ENCODE measurements at places on chromosomes 7 and 10. TPM values are rescaled to one million over a fixed set of nuclear protein-coding genes. Genes with fewer than 3 reads are reported as not detected.

DNA sequence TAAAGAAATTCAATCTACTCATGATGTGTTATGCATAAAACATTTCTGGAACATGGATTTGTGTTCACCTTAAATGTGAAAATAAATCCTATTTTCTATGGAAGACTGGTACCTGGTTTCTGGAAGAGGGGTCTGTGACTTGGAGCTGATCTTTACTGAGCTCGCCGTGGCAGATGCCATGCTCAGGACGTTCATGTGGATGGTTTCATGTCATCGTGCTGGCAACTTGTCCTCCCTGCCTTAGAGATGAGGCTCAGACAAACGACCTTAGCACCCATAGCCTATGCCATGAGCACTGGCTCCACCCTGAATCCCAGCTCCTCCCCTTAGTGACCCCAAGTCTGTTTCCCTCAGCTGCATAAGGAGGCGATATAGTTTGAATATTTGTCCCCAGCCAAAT is 7.3 kb downstream of the PPIF start:
- H3K27me3 ChIP-seq: no peaks in the 10 kb centered on the region
- peaks cover 75% of the 10 kb centered on the region for H3K36me3 ChIP-seq
- peak overlapping the region; percentile 41 for H3K27ac ChIP-seq

GRCh38 chr10:70791386-70792039 is 6.3 kb upstream of the TBATA start:
- no peak overlapping the region for H3K27ac ChIP-seq
- no peak overlapping the region for H3K4me3 ChIP-seq
- no peaks in the 10 kb centered on the region for H3K36me3 ChIP-seq
- no peaks in the 10 kb centered on the region for H3K4me1 ChIP-seq
- H3K27me3 ChIP-seq: peaks cover 33% of the 10 kb centered on the region

Gene LRRTM3
- total RNA-seq: not detected

GRCh38 chr7:44275957-44276570 is 49.3 kb downstream of the CAMK2B start:
- no peaks in the 10 kb centered on the region for H3K4me1 ChIP-seq
- no peaks in the 10 kb centered on the region for H3K36me3 ChIP-seq
- DNase-seq: no peak
- H3K4me3 ChIP-seq: no peak overlapping the region

DNA sequence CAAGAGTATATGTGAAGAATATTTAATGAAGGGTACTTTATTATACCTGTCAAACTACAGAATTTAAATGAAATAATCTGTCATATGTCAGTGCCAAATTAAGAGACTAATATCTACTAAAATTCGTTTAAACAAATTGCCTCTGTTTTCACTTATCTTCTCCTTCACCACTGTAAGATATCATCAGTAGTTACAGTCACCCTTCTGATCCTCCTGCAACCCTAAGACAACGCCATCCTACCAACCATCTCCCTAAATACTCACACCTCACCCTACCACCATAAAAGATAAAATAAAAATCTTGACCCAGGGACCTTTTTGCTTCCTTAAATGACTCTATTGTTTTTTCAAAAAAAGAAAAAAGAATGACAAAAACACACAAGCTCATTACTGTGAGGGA is 20.8 kb downstream of the EZH2 start:
- no peak overlapping the region for H3K27ac ChIP-seq
- H3K4me3 ChIP-seq: no peak overlapping the region
- H3K36me3 ChIP-seq: no peaks in the 10 kb centered on the region

GRCh38 chr10:78768876-78769275 is 299.9 kb upstream of the ZMIZ1 start:
- no peaks in the 10 kb centered on the region for H3K4me1 ChIP-seq
- no peak for DNase-seq
- H3K27ac ChIP-seq: no peak overlapping the region

DNA sequence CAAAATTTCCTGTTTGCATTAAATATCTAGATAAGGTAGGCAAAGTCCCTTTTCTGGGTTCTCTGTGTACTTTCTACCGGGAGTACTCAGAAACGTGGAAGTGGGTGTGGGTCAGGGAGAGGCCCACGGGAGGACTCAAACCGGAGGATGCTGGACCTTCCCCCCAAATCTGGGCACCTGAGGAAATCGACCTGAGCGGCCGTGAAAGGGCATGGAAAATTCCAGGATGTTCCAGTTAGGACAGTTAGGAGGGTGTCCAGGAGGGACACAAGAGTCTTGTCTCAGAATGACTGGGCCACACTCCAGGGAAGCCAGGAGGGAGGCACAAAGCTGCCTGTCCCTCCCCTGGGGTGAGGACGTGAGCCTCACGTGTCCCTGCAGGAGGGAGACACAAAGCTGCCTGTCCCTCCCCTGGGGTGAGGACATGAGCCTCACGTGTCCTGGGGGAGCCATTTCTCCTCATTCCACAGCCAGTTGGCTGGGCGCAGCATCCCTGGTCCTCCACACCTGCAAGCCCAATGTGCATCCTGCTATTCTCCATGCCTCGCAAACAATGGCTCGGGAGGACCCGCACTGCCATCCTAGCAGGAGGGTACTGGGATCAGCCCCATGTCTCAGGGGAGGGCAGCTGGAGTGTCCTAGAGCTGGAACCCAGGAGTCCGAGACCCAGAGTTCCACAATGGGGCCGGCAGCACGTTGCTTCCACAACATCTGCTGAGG is 190.5 kb upstream of the PPP2R2D start:
- H3K36me3 ChIP-seq: no peaks in the 10 kb centered on the region
- no peak overlapping the region for H3K4me3 ChIP-seq
- no peaks in the 10 kb centered on the region for H3K27me3 ChIP-seq
- no peak for DNase-seq
- no peaks in the 10 kb centered on the region for H3K4me1 ChIP-seq

Gene RAPGEF5
- total RNA-seq: 10.1 TPM

Gene UTF1
- total RNA-seq: not detected

- H3K27me3 ChIP-seq: peaks cover 40% of the 10 kb centered on the region
- no peak overlapping the region for H3K27ac ChIP-seq
- H3K4me1 ChIP-seq: peaks cover 10% of the 10 kb centered on the region
- peak overlapping the region; percentile 70 for H3K4me3 ChIP-seq
- H3K36me3 ChIP-seq: no peaks in the 10 kb centered on the region
- DNase-seq: no peak
These were observed 803 bp downstream of the GOLGA7B start for GRCh38 chr10:97850446-97850845.

- no peaks in the 10 kb centered on the region for H3K27me3 ChIP-seq
- H3K27ac ChIP-seq: no peak overlapping the region
- no peak for DNase-seq
- H3K36me3 ChIP-seq: peaks cover 11% of the 10 kb centered on the region
- peaks cover 4% of the 10 kb centered on the region for H3K4me1 ChIP-seq
These were observed 107.9 kb downstream of the KAT6B start for GRCh38 chr10:74934100-74934812.

DNA sequence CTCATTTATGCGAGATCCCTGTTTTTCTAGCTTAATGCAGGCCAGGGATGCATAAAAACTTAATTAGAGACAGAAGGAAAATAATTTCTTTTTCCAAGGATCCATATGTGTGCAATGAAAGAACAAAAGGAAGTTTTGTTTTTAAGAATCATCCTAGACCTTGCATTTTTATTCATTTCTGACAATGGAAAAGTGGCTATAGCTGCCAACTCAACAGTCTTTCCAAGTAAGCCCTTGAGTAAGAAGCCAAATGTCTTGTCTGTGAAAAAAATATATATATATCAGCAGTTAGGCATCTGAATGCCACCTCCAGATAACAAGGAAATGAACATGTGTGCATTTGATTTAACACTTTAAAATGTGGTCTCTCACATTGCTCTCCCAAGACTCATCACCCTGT is 1397.6 kb downstream of the GATA3 start:
- no peaks in the 10 kb centered on the region for H3K4me1 ChIP-seq
- no peak overlapping the region for H3K27ac ChIP-seq
- DNase-seq: no peak
- no peaks in the 10 kb centered on the region for H3K36me3 ChIP-seq
- H3K27me3 ChIP-seq: no peaks in the 10 kb centered on the region

Gene UCMA
- total RNA-seq: not detected

GRCh38 chr7:26493737-26494428 is 202.2 kb downstream of the SNX10 start:
- no peak overlapping the region for H3K4me3 ChIP-seq
- DNase-seq: no peak
- H3K27me3 ChIP-seq: peaks cover 2% of the 10 kb centered on the region
- H3K27ac ChIP-seq: no peak overlapping the region

DNA sequence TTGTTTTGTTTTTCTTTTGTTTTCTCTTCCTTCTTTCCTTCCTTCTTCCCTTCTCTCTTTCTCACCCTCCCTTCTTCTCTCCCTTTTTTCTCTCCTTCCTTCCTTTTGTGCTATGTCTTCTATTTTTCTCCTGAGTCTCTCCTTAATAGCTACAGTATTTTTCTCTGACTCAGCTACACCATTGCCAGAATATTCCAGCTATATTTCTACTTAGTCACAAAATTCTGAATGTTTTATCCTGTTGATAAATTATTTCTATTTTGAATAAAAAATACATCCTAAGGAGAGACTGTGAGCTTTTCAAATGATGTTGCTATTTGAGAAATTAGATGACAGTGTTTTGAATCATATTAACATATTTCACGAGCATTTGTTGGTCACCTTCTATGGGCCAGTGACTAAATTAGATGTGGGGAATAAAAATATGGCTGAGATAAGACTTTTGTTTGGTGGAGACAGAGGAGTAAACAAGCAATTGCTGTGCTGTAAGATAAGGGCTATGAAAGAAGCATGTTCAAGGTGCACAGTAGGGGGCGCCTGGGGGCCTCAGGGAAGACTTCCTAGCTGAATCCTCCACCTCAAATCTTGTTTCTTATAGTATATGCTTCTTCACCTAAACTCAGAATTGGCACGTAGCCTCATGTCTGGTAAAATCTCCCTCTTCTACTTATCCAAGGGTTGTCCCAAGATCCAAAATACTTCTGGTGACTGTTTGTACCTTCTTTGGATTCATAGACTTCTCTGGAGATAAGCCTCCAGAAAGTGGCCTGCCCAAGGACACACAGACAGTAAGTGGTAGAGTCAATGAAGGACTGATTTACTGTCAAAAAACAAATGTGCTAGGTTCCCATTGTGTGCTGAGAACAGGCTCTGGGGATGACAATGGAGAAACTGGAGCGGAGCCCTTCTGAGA is 115.5 kb upstream of the CREB5 start:
- no peak overlapping the region for H3K27ac ChIP-seq
- H3K36me3 ChIP-seq: no peaks in the 10 kb centered on the region
- no peak overlapping the region for H3K4me3 ChIP-seq
- peaks cover 28% of the 10 kb centered on the region for H3K4me1 ChIP-seq
- no peak for DNase-seq

DNA sequence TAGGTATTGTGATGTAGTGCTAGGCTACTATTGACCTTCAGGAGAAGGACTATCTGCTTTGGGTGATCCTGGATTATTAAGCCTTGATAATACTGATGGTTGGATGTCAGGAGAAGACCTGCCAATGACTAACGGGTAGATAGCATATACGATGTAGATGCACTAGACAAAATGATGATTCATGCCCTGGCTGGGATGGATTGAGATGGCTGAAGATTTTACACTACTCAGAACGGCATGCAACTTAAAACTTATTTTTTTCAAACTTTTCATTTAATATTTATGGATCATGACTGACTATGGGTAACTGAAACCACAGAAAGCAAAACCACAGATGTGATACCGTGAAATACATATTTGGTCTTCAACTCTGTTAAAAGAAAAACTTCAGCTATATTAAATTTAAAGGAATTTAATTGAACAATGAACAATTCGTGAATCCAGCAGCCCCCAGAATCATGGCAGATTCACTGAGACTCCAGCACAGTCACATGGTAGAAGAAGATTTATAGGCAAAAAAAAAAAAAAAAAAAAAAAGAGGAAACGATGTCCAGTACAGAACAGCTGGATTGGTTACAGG is 124.6 kb upstream of the CDK13 start:
- H3K27me3 ChIP-seq: peaks cover 24% of the 10 kb centered on the region
- H3K27ac ChIP-seq: no peak overlapping the region
- no peaks in the 10 kb centered on the region for H3K36me3 ChIP-seq
- no peak overlapping the region for H3K4me3 ChIP-seq

DNA sequence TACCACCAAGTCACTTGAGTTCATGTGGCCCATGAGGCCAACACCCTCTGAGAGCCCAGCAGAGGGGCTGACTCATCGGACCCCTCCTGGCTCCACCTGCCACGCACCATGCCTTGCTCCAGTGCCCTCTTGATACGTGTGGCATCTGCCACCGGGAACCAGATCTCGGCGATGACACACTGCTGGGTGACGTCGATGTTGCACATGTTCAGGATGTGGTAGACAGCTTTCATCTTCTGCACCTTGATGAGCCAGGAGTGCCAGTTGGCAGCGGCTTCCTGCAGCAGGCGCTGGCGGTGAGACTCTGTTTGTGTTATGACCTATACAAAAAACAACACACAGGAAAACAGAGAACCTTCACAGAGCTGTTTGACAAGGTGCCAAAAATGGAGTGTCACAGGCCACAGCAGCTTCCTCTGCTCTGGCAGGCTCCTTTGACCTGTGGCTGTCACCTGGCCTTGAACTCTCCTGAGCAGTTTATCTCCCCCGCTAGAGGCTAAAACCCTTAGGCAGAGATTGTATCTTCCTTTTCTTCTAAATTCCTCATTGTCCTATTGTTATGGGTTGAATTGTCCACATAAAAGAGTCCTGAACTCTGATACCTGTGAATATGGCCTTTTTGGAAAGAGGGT is 45.2 kb upstream of the TMEM213 start:
- H3K4me3 ChIP-seq: no peak overlapping the region
- H3K27me3 ChIP-seq: peaks cover 3% of the 10 kb centered on the region
- DNase-seq: peak; percentile 16
- H3K36me3 ChIP-seq: no peaks in the 10 kb centered on the region
- no peak overlapping the region for H3K27ac ChIP-seq

DNA sequence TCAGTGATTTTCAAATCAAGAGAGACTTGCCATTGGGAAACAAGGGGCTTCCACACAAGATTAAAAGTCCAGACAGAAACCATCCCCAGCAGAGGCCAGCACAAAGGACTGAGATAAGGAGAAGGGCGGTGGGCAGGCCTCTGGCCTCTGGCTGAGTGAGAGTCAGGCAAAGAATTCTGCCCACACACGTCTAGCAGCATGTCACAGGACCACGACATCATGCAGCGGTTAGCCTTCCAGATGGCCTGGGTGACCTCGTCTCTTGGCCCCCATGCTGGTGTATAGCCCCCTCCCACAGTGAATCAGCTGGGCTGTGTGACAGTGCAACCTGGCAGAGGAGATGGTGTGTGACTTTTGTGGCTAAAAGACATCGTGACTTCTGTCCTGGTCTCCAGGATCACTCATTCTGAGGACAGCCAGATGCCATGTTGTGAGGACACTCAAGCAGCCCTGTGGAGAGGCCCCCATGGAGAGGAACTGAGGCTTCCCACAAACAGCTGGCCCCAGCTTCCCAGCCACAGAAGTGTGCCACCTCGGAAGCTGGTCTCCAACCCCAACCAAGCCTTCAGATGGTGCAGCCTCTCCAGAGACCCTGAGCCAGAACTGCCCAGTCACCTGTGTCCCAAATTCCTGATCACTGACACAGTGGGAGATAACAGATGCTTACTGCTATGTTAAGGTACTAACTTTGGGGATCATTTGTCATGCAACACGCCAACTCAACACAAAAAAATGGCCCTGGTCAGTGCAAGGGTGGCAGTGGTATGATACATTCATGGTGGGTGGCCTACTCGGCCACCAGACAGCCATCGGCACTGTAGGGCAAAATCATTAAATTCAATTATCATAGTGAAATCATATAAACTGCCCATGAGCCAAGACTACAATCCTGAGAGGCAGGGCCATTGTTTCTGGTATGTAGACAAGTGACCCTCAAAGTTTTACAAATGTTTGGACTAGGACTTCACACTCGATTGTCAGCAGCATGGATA is 73.2 kb downstream of the TNS3 start:
- DNase-seq: no peak
- no peak overlapping the region for H3K4me3 ChIP-seq
- H3K27ac ChIP-seq: no peak overlapping the region
- H3K36me3 ChIP-seq: peaks cover 46% of the 10 kb centered on the region
- no peaks in the 10 kb centered on the region for H3K27me3 ChIP-seq

Gene CCL24
- 1.2 TPM for total RNA-seq

Gene FGFR2
- not detected for total RNA-seq
